ENCODE measurements at places on chromosomes 7 and 10.

DNA sequence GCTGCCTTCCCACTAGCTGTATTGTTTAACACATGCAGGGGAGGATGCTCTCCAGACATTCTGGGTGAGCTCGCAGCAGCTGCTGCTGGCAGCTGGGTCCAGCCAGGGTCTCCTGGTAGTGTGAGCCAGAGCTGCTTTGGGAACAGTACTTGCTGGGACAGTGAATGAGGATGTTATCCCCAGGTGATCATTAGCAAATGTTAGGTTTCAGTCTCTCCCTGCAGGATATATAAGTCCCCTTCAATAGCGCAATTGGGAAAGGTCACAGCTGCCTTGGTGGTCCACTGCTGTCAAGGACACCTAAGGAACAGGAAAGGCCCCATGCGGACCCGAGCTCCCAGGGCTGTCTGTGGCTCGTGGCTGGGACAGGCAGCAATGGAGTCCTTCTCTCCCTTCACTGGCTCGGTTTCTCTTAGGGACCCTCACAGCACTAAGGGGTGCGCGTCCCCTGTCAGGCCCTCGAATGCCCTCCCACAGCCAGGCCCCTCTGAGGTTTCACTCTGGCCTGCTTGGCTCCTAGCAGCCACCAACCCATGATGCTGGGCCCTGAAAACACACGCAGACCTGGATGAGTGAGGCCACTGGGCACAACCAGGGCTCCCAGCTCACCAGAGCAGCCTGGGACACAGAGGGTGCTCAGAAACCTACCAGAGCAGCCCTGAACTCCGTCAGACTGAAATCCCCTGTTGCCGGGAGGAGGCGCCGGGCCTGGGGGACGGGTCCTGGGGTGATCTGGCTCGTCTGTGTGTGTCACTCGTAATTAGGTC, 173.0 kb upstream of the LANCL2 start:
- DNase-seq, result no peak

GRCh38 chr7:13288516-13288915, 601.1 kb downstream of the ARL4A start:
- DNase-seq, result no peak

- no peak for DNase-seq
Observed at GRCh38 chr7:154953006-154953684, 49.8 kb downstream of the PAXIP1 start.

- no peak for DNase-seq
Observed at GRCh38 chr7:74344786-74345185, 55.6 kb downstream of the CLIP2 start.

GRCh38 chr10:23692736-23693135, 253.9 kb downstream of the OTUD1 start:
- no peak for DNase-seq

GRCh38 chr7:28433699-28434219, 21.4 kb downstream of the CREB5 start:
- no peak for DNase-seq

DNA sequence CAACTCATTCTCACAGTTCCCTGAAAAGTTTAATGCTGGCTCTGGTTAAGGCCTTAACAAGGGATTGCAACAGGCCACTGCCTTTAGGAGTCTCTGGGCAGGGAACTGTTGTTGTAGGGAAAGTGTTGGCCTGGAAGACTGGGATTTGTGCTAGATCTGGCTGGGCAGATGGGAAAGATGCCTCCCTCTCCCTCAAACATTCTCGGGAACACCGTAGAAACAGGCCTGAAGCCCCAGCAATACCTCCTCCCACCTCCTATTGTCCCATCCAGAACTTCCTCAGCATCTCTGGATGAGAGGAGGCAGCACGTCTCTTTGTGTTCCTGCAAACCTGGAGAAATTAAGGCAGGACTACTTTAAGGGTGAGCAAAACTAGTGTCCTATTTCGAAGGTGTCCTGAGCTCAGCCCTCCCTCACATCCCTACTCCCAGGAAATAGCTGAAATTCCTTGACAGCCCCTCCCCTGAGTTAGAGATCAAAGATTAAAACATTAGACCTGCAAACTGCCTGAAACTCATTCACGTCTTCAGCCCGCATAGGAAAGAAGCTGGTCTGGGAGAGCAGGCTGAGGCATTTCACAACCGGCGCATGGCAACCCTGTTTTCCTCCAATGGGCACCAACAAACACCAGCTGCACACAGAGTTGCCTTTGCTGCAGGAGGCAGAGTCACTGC, 10.9 kb upstream of the MAP3K8 start:
- no peak for DNase-seq

All from natural killer cell treated with Interleukin-12 subunit alpha and Interleukin-12 subunit beta and Interleukin-15 and Interleukin-18, amount 100 ng/mL, for 72 hours (primary cell).